ENCODE measurements at places on chromosomes 2 and 18.

GRCh38 chr2:142723236-142723635 is 154.2 kb upstream of the KYNU start:
- peak; percentile 49 for DNase-seq

DNA sequence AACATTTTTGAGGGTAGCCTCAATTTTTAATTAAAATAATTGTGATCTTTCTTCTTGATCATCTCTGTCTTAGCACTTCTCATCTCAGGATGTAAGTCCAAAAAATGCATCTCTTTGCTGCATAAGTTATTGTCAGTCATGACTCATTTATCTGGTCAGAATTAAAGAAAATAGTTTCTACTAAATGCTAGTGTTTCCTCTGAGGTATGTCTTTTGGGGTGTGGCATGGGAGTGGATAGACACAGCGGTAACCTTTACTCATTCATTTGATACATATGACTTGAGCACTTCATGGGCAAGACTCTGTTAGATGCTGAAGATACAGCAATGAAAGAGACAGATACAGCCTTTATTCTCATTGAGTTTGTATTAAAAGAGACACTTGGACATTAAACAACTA is 284.7 kb downstream of the IRS1 start:
- DNase-seq = no peak

DNA sequence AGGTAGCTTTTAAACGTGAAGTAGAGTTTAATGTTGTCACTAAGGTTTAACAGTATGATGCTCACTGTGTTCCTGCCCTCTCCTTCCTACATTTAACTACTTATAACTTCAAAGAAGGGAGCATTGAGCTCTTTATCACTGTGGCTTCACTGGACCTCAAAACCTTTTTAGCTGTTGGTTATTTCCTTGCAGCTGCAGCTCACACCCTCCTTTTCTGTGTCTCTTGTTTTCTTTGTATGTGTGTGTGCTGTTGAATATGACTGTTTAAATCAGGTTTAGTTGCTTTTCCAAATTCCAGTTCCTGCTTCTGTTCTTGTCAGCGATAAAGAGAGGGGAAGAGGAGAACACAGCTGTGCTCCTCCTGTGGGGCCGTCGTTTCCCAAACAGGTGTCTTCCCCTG is 208.0 kb downstream of the PTPRM start:
- DNase-seq = no peak

DNA sequence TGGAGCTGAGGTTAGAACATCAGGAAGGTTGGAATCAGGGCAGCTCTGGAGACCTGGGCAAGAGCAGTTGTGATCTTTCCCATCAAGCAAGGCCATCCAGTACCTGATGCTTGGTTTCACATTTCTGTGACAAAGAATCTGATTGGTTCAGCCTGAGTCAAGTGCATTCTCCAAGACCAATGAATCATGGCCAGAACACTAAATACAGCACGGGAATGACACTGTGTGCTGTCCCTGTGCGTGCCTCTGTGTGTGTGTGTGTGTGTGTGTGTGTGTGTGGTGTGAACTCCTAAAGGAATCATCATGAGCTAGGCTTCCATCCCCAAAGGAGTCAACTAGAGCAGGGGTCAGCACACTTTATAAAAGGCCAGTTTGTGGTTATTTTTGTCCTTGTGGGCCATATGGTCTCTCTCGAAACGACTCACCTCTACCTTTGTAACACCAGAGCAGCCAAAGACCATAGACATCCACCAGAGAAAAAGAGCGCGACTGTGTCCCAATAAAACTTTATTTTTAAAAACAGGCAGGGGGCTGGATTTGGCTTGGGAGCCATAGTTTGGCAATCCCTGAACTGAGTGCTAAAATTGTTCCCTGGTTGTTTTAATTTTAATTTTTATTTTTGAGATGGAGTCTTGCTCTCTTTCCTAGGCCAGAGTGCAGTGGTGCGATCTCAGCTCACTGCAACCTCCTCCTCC is 99.7 kb downstream of the INHBB start:
- DNase-seq = no peak

- no peak for DNase-seq
Observed at GRCh38 chr2:18473241-18474181, 86.9 kb downstream of the RDH14 start.

Measured in GM06990 (cell line).